ENCODE measurements at places on chromosomes 16 and 17.

GRCh38 chr17:37016780-37017179 lies 68.0 kb downstream of the AATF start:
- no peak for DNase-seq

GRCh38 chr17:52149626-52150025 lies 8.9 kb downstream of the CA10 start:
- no peak for DNase-seq

DNA sequence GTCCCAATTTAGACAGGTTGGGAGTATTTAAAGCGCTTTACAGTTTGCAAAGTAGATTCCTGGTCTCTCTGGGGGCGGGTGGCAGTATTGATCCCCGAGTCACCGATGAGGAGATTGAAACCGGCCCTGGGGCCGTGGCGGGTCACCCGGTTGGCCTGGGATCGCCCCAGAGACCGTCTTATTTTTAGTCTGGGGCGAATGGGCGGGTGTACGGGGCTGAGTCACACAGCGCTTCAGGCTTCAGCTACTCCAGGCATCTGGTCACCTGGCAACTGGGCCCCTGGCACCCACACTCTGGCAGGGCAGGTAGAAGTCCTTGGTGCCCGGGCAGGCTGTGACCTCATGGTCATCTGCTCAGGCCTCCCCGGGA lies 669 bp downstream of the MIEF2 start:
- no peak for DNase-seq

DNA sequence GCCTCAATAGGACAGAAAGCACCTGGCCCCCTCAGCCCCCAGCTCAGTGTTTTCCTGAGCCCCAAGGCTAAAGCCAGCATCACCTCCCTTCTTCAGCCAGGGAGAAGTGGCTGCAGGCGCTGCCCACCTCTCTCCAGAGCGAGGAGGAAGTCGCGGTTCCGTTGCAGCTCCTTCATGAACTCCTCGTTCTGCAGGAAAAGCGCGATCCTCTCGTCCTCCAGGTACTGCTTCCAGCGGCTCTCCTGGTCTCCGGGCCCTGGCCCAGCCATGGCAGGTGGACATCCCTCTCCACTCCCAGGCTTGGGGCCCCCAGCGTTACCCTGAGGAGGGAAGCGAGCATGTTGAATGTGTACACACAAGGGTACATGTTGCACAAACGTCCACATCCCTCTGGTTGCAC lies 22.7 kb upstream of the MRPS23 start:
- no peak for DNase-seq

- DNase-seq = no peak
These were observed 182.3 kb downstream of the SHISA9 start for GRCh38 chr16:13083681-13084080.

DNA sequence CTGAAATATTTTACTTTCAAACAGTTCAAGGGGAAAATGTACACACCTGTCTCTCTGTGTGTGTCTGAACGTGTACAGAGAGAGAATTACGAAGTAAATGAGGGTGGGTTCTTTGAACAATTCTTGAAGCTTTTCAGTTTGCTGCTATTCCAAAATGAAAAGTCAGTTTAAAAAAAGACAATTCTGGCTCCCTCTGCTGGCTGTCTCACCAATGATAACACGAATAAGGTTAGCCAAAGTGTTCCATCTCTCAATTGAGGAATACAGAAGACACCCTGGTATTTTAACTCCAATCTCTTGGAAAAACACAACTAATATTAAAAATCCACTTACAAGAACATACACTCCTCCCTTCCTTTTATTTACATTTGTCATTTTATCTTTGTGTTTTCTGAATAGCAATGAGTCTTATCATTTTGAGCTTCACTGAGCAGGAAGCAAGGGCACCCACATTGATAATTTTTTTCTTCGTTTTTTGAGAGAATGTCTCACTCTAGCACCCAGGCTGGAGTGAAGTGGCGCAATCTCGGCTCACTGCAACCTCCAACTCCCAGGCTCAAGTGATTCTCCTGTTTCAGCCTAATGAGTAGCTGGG lies 20.5 kb downstream of the EFTUD2 start:
- no peak for DNase-seq

GRCh38 chr17:75031972-75032719 lies 14.6 kb downstream of the ATP5PD start:
- no peak for DNase-seq

GRCh38 chr17:39954876-39955275 lies 7.9 kb upstream of the GSDMA start:
- no peak for DNase-seq

GRCh38 chr16:26051063-26051462 lies 359.3 kb downstream of the HS3ST4 start:
- no peak for DNase-seq

DNA sequence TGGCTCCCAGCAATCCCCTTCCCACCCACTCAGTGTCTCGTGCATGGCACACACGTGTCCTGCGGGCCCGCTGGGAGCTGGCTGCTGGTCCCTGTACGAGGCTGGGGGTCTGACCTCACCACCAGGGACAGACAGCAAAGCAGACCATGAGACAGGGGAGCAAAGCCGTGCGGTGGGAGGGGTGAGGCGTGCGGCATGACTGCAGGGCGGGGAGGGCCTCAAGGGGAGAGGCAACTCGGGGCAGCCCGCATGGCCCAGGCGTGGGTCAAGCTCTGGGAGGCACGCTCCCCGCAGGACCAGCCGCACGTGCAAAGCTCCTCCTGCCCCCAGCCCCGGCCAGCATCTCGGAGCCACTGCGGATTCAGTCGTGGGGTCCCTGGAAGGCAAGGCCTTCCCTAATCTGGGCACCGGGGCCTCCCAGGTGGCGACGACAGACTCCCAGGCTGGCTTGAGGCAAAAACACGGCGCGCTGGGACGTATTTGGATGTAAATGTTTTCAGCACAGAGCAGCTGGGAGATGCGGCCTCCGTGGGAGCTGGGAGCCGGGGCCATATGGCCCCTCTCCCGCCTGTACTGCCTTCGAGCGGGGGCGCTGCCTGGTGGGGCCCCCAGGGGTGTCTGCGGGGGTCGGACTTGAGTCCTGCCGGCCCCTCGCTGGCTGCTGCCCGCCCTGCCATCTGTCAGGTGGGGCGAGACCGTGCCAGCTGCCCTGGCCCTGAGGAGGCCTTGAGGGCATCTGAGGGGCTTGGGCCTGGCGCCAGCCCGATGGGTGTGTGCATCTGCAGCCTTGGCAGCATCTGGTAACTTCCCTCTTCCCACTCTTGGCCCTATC lies 12.2 kb upstream of the CBFA2T3 start:
- no peak for DNase-seq

DNA sequence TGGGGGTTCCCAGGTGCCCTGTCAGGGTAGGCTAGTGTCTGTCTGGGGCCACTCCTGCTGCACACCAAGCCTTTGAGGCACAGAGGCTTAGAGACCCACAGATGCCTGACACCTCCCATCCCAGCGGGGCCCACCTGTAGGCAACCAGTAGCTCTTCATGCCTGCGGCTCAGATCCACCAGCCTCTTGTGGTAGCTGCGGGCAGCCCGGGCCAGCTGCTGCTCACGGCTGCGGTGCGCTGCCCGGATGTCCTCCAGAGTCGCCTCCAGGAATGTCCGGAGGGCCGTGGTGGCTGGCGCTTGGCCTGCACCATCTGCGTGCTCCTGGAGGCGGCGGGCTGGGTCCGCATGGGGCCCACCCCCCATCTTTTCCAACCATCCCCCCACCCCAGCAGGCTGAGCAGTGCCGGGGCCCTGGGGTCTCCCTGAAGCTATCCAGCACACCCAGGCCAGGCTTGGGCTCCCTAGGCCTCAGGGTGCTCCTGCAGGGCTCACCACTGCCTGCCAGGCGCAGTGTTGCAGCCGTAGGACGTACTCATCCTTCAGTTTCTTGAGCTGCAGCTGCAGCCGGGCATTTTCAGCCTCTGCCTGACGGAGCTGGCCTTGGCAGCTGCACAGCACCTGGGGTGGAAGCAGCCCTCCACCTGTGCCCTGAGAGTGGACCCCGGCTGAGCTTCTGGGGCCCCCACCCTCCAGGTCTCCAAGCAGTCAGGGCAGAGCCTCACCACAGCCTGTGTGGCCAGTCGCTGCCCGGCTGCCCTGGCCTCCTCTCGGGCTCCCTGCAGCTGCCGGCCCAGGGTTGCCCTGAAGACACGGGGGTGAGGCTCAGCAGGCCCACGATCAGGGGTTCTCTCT lies 1.8 kb downstream of the CCDC78 start:
- no peak for DNase-seq

DNA sequence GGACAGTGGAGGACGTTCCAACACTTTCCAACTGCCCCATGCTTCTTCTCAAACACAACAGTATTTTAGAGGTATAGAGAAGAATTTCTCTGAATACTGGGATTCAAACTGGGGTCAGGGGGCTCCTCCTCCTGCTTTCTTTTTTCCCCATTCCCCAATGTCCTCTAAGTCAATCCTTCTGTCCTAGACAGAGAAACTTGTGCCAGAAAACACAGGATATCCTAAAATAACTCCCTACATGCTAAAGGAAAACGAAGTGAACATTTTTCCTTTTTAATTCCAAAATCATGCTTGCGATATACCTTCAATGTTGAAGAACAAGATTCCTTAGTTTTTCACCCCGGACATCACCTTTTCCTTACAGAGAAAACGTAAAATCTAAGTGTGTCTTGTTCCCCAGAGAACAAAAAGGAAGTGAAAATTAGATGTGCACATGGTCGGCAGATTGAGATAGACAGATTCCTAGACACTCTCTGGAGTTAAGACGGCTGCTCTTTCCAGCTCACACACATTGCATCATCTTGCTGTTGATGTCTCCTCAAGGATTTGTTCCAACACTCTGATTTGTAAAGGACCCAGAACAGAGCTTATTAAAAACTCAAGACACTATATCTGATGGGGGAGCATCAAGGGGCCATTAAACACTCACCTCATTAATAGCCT lies 228.2 kb downstream of the GRIN2A start:
- DNase-seq = no peak

DNA sequence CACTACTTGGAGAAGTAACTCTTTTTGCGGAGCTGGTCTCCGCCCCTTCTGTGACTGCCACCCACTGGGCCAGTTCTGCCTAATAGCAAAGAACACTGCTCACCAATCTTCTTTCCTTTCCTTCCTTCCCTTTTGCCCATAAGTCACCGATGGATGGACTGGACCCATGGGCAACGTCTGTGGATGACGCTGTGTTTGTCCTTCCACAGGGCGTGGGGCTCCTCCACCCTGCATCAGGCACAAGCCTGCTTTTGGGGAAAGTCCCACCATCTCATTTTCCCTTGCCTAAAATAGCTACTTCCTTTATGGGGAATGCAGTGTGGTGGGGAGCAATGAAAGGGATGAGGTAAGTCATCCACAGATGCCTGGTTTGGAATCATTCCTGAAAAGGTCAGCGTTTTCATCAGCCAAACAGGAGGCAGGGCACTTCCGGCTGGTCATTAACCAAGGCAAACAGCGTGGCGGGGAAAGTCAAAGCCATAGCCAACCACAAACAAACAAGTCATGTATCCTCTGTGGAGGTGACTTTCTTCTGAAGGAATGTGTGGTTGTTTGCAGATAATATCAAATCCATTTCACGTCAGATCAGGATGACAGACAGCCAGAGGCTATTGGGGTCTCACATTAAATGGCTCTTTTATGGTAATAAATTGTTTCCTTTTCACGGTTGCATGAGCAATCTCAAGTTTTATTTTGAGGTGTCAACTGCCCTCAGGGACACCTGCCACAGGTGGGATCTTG lies 30.7 kb upstream of the MED9 start:
- DNase-seq = no peak

DNA sequence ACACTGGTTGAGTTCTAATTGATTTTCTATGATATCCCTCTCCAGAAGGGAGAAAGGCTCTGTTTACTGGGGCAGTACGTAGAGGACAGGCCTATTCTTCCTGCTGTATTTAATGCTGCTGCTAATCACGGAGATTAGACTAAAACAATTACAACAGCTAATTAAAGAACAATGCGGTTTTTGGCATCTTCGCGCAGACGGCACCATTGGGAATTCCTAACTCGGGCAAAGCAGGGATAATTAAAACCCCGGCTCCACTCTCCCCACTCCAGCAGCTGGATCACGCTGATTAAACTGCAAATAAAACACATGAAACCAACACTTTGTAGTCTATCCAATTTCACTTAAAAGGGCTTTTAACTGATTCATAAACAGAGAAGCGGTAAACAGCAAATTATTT lies 147.6 kb downstream of the XYLT1 start:
- DNase-seq = no peak

DNA sequence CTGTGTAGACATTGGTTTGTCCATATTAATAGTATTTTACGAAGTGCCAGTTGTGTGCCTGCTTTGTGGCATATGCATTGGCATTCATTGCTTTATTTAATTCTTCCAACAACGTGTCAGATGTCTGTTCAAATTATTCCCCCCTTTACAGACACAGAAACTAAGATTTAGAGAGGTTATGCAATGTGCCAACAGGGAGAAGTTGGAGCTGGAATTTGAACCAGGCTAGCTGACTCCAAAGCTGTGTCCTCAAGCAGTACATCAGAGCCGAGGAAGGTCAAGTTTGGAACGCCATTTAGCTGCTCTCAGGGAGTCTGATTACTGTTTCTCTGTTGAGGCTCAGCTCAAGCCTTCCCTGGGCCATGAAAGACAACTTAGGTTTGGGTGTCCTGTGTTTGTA lies 232.3 kb downstream of the WWOX start:
- DNase-seq = no peak

DNA sequence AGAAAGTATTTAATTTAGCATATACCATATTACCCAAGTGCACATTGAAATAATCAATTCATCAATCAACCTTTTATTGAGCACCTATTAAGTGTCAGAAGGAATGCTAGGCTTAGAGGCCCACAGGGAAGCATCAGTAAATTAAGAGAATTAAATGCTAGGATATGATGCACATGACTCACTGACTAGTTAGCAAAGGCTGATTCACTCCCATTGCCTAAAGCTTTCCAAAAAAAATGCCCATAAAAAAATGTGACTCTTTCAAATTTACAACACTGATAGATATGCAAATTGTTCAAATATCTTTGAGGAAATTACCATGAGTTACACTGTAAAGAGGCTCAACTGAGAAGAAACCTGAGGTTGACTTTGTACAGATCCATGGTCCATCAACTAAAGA lies 883.3 kb downstream of the CDH11 start:
- DNase-seq = no peak

GRCh38 chr16:17437127-17437720 lies 33.5 kb downstream of the XYLT1 start:
- DNase-seq = no peak

Data from stimulated activated CD8-positive, alpha-beta memory T cell treated with anti-CD3 and anti-CD28 coated beads, Interleukin-15, amount 100 ng/mL, for 48 hours (primary cell).